ENCODE measurements at places on chromosomes 16 and 17.

DNA sequence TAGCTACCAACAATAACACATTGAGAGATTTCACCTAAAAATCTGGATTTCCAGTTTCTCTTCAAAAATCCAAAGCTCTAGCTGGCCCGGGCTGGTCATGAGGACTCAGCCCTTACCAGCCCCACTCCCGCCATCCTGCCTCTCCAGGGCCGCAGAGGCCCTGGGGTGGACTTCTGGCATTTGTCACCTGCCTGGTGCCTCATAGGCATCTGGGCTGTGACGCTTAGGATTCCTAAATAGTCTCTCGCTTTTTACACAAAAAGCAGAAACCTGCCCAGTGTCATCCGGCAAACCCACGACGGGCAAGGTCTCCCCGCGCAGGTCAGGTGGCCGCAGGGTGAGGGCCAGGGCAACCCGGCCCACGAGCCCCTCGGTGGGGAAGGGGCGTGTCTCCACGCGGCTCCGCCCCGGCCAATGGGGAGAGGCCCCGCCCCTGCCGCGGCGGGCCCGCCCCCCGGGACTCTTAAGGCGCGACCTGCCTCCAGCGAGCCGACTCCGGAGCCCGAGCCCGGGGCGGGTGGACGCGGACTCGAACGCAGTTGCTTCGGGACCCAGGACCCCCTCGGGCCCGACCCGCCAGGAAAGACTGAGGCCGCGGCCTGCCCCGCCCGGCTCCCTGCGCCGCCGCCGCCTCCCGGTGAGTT is at the start of gene VASN:
Gene VASN, plus strand, starts transcription at position 492 of the 644 bp plus-strand sequence. CDS start 9,030 bp downstream, outside the sequence.
- DNase-seq: peak; percentile 77

GRCh38 chr17:19482576-19482975 is 51.1 kb upstream of the SLC47A1 start:
- peak; percentile 39 for DNase-seq

- peak; percentile 30 for DNase-seq
Observed at GRCh38 chr17:31092475-31093064, 2.2 kb upstream of the NF1 start.

DNA sequence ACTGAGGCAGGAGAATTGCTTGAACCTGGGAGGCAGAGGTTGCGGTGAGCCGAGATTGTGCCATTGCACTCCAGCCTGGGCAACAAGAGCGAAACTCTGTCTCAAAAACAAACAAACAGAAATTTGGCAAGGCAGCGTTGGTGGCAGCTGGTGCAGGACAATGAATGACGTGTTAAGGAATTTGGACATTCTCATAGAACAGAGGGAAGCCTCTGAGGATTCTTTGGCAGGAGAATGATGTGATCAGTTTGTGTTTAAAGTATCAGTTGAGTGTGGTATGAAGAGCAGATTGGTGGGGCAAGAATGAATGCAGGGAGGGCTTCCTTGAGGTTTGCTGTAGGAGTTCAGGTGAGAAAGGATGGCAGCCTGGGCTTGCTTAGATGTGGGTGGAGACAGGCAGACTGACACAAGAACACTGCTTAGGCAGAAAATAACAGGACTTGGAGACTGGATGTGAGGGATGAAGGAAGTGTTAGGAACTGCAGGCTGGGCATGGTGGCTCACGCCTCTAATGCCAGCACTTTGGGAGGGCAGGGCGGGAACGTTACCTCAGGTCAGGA is 4.8 kb downstream of the CYB5D2 start:
- no peak for DNase-seq

DNA sequence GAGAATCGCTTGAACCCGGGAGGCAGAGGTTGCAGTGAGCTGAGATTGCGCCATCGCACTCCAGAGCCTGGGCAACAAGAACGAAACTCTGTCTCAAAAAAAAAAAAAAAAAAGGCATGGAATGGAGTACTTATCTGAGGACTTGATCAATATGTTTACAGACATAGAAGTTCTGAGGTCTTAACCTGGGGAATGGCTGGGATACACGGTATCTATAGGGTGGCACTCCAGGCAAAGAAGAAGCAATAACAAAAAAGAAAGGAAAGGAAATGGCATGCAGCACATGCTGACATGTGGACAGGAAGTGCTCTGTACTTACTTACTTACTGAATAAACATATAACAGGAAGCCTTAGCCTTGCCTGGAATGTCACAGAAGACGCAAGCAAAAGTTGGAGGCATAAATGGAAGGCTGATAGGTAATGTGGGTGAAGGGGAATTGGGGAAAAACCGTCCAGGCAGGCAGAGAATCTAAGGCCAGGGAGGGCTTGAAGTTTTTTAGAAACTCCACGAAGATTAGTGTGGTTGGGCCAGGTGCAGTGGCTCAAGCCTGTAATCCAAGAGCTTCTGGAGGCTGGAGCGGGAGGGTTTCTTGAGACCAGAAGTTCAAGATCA is 10.1 kb upstream of the SPOP start:
- peak; percentile 55 for DNase-seq

DNA sequence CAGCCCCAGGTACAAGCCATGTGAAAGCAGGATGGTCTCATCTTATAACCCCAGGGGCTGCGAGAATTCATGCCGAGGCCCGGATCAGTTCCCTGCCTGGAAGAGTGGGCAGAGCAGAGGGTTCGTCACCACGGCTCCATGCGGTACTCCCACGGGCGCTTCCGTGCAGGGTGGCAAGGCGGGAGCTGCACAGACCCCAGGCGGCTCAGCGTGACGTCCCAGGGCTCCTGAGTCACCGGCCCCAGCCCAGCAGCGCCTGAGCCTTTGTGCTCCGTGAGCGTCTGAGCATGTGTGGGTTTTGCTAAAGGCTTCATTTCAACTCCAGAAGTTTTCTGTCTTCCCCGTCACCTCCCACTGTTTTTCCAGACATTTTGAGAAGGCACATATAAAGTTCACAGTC is 71.2 kb upstream of the CHMP6 start:
- no peak for DNase-seq

GRCh38 chr16:84603140-84603816 is 14.6 kb downstream of the COTL1 start:
- DNase-seq: peak; percentile 99

DNA sequence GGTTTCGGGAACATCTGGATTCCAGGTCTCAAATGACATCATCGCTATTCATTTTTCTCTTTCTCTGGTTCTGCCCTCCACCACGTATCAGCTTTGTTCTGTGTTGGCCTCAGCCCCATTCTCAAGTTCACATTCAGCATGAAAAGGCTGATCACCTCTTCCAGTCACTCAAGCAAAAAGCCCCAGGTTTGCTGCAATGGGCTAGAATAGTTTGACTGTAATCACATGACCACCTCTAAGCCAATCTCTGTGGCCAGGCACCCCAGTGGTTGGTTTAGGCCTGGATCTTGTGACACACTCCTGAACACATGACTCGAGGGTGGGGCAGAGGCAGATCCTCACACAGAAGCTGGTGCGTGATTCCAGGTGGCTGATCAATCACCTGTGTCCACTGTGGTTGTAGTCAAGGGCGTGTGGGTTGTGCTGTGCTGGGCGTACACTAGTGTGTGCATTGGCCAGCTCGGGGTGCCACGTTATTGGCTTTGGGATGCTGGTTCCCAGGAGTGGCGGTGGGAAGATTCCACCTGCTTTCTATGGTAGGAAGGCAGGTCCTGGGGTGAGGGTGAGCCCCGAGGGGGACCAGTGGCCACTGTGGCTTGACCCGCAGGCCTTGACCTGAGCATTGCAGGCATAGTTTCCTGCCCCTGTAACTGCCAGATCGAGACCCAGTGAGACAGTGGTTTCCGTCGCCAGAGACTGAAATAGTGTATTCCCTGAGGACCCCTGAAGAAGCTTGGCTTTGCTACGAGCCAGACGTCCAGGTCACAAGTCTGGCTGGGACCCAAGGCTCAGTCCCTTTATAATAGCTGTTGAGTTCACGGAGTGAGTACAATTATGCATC is 12.0 kb downstream of the EEF2K start:
- peak; percentile 15 for DNase-seq

GRCh38 chr17:63649813-63650212 is 27.6 kb downstream of the MAP3K3 start:
- DNase-seq: no peak

DNA sequence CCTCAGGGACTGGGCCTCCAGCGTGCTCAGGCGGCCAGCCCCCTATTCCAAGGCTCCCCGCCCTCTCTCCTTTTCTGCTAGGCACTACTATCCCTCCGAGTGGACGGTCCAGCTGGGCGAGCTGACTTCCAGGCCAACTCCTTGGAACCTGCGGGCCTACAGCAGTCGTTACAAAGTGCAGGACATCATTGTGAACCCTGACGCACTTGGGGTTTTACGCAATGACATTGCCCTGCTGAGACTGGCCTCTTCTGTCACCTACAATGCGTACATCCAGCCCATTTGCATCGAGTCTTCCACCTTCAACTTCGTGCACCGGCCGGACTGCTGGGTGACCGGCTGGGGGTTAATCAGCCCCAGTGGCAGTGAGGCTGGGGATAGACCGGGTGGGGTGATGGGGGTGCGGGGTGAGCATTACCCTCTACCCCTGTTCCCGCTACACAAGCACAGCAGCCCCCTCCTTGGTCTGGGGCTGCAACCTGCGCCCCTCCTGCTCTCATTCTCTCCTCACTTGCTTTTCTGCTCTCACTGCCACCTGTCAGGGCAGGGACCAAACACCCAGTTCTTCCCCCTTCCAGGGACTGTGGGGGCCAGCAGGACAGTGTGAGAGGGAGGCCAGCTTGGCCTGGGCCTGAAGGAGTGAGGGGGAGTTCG is 1.1 kb downstream of the PRSS41 start:
- no peak for DNase-seq

DNA sequence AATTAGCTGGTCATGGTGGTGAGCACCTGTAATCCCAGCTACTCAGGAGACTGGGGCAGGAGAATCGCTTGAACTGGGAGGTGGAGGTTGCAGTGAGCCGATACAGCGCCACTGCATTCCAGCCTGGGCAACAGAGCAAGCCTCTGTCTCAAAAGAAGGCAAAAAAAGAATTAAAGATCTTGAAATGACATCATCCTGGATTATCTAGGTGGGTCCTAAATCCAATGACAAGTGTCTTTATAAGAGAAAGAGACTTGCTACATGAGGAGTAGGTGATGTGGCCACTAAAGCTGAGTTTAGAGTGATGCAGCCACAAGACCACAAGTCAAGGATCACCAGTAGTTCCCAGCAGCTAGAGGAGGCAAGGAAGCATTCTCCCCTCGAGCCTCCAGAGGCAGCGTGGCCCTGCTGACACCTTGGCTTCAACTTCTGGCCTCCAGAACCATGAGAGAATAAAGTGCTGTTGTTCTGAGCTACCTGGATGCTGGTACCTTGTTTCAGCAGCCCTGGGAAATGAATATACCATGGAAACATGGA is 15.8 kb downstream of the CIITA start:
- DNase-seq: no peak

- DNase-seq: no peak
Observed at GRCh38 chr16:9135797-9136196, 44.4 kb downstream of the HAPSTR1 start.

DNA sequence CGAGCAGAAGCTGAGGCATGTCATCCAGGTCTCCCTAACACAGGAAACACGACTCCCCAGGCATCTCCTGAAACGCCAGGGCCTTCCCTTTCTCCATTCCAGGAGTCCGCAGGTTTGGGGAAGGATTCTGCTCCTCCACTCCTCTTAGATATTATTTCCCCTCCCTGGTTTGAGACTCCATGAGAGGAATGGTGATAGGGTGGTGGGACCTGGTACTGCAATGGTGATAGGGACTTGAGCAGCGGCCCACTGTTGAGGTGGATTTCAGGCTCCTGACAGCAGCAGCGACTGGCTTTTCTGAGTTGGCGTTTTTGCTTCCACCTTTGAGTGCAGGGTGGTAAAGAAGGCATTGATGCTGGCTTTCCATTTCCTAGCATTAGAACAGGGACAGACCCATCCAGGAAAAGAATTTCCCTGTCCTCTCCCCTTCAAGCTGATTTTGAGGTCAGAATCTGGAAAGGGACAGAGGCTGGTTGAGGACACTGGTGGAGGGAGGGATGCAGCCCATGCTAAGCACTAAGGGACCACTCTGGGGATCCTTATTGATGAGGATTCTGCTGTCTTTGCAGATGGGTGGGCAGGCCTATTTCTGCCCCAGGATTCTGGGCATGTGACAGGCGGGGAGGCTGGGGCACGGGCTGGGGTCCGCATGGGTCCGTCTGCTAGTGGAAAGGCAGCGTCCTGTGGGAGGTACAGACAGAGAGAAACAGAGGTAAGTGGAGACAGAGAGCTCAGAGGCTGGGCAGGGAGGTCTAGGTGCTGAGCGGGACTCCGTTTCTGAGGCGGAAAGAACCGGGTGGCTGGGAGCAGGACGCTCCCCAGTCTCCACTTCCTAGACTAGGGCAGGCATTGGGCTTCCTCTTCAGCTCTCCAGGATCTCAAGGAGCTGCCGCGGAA is 1.3 kb upstream of the TBX4 start:
- no peak for DNase-seq

All from ELR (cell line).